NCI-H748 treated with DMSO at 0.1 percent for 48 hours (cell line): ENCODE measurements at places on chromosomes 2 and 18.

- no peak for DNase-seq
Measured at GRCh38 chr2:201697899-201698298, 545 bp downstream of the MPP4 start.

GRCh38 chr2:53091183-53091582, 676.4 kb upstream of the CHAC2 start:
- no peak for DNase-seq

DNA sequence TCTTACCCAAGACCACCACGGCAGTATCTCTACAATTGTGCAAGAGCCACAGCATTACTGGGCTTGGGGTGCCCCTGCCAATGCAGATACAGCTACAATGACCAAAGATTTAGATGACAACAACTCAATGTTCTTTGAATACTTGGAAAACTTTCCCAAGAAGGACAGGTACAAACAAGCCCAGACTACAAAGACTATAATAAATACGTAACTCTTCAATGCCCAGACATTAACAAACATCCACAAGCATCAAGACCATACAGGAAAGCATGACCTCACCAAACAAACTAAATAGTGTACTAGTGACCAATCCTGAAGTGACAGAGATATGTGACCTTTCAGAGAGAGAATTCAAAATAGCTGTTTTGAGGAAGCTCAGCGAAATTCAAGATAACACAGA, 62.8 kb downstream of the ICA1L start:
- DNase-seq: no peak

GRCh38 chr2:145874466-145874865, 1354.5 kb upstream of the ZEB2 start:
- no peak for DNase-seq

- DNase-seq: no peak
Measured at GRCh38 chr2:25131567-25132298, 36.6 kb downstream of the POMC start.

DNA sequence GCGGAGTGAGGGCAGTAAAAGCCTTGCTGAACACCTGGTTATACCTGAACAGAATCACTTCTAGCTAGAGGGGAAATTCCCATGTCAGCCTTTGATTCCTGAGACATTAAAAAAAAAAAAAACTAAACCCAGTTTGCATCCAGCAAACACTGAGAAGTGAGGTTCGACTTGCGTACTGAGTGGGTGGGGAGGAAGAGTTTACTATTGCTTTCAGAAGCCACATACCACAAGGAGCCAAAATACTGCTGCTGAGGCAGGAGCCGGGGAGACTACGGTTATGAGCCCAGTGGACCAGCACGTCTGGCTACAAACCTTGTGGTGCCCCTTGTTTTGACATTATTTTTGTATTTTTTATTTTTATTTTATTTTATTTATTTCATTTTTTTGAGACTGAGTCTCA, 2.7 kb downstream of the COLEC11 start:
- DNase-seq: no peak

GRCh38 chr2:240196716-240197461, 56.4 kb upstream of the OTOS start:
- DNase-seq: no peak

- DNase-seq: no peak
Measured at GRCh38 chr18:13993730-13994129, 78.4 kb upstream of the MC2R start.

- DNase-seq: no peak
Measured at GRCh38 chr2:179876266-179876665, 14.9 kb upstream of the ZNF385B start.

DNA sequence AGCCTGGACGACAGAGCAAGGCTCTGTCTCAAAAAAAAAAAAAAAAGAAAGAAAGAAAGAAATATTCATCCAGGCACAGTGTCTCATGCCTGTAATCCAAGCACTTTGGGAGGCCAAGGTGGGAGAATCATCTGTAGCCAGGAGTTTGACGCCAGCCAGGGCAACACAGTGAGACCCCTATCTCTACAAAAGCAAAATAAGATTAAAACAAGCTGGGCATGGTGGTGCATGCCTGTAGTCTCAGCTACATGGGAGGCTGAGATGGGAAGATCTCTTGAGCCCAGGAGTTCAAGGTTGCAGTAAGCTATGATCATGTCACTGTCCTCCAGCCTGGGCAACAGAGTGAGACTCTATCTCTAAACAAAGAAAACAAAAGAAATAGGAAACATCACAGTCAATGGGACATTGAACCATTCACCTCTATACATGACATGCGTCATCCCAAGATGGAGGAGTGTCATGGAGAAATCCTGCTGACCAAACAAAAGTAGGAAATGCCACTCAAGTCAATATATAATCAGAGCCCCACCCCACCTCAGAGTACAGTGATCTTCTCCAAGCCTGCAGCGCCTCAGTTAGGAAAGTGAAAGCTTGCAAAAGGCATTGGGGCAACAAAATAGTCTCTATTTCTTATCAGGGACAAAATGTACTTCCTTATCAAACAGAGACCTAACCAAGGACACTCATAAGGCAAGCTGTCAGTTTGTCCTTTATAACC, 9.8 kb downstream of the FEV start:
- no peak for DNase-seq

- DNase-seq: no peak
Measured at GRCh38 chr2:144374163-144374661, 145.7 kb downstream of the ZEB2 start.
